ENCODE measurements at places on chromosomes 13 and 19. TPM values are rescaled to one million over a fixed set of nuclear protein-coding genes. Genes with fewer than 3 reads are reported as not detected.

Gene CCL25
- not detected for total RNA-seq

Gene GNG14
- total RNA-seq = not detected

Gene SIGLECL1
- total RNA-seq = not detected

Gene ZNF555
- total RNA-seq = 2.3 TPM

Gene NFKBIB
- total RNA-seq = 28.3 TPM

Gene TINCR
- 0.52 TPM for total RNA-seq

Gene ZNF208
- total RNA-seq = 36.6 TPM

Gene ZNF99
- total RNA-seq = not detected

Gene CNFN
- total RNA-seq = not detected

Gene HIPK4
- total RNA-seq = not detected

Gene LILRB5
- 3.1 TPM for total RNA-seq

Gene KLF2
- 13.2 TPM for total RNA-seq

Gene TEX29
- not detected for total RNA-seq

Gene SYNE4
- 4.9 TPM for total RNA-seq

Gene PGLYRP1
- not detected for total RNA-seq

Gene SERP2
- 5.2 TPM for total RNA-seq

All from body of pancreas (tissue), 4 donors.